ENCODE measurements at places on chromosomes 3 and 15.
A peak's percentile ranks its signal among the peaks of the same experiment; 100 is the strongest.

DNA sequence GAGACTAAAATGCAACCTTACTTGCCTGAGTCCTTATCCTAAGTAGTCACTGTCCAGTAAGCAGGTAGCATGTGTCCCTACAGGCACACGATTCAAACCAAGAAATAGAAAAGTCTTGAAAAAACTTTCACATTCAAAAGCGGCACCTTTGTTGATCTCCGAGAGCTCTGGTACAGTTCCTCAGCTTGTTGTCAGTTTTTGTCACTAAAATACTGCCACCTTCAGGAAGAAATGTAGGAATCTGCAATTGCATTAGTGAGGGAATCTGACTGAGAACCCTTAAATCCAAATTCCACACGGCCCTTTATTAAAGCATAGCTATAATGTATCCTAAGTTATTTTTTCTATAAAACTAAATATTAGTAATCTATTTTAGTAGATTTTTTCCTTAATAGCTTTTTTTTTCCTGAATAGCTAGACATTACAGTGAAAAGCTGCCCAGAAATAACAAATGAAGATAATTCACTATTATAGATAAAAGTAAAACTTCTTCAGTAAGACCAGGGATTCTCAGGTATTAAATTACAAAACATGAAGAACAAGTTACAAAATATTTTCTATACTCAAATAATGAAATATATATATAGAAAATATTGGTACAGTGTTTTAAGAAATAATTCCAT lies 44.0 kb downstream of the CCDC54 start:
- no peak for DNase-seq

DNA sequence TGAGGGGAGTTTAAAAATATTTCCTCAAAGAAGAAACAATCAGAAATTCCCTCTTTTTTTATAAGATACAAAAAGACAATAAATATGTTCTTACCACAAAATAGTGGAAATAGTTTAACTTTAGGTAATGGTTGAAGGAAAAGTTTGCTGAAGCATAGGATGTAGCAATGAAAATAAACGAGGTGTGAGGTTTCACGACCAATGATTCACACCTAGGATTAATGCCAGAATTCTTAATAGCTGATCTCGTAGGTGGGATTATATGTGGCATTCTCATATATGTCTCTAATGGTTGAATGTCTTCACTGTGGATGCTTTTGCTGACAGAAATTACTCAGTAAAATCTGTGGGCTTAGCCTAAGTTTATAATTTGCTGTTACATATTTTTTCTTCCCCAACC lies 467.7 kb downstream of the FGF12 start:
- no peak for DNase-seq

DNA sequence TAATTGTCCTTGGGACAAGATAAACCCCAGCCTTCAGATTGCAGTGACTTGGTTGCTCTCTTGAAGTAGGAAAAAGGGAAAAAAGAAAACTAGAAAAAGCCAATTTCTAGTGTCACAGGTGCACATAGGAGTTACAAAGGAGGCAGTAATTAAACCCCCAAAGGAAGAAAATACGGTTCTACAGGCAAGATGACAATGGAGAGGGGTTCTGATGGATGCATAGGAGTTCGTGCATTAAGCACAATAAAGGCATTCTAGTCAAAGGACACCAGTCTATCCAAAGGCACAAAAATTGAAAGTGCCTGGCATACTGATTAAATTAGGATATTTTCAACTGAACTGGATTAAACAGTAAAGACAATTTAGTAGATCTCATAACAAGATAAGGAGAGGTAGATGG lies 31.6 kb upstream of the MTMR14 start:
- DNase-seq: no peak

DNA sequence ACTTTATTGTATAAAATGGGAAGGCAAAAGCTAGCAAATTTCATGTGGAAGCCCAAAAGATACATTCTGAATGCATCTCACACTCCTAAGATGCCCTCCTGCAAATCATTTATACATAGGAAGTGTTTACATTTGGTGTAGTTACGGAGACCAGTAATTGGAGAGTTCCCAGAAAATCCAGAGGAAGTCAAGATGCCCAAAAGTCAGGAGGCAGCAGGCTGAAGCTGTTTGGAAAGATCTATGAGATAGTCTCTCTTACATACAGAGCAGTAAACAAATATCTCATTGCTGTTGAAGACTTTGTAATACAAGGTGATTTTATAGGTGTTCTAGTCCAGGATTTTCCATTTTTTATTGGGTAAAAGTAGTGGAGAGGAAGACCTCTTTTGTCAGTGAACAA lies 8.8 kb downstream of the KLHL24 start:
- no peak for DNase-seq

DNA sequence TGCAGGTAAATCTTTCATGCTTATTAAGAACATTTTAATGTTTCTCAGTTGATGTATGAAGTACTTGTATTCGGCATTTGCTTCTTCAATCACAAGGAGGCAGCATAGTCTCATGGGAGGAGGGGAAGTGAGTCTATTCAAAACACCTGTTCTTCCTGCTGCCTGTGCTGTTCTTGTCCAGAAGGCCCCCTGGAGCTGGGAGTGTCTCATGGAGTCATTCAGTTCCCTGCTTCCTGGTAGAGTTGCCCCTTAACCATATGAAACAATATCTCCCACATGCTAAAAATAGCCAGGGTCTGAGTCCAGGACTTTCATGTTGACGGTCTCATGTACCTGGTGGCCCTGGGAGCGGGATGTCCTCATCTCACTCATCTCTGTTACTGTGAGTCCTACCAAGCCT lies 15.5 kb upstream of the PPP1R2 start:
- DNase-seq: no peak

DNA sequence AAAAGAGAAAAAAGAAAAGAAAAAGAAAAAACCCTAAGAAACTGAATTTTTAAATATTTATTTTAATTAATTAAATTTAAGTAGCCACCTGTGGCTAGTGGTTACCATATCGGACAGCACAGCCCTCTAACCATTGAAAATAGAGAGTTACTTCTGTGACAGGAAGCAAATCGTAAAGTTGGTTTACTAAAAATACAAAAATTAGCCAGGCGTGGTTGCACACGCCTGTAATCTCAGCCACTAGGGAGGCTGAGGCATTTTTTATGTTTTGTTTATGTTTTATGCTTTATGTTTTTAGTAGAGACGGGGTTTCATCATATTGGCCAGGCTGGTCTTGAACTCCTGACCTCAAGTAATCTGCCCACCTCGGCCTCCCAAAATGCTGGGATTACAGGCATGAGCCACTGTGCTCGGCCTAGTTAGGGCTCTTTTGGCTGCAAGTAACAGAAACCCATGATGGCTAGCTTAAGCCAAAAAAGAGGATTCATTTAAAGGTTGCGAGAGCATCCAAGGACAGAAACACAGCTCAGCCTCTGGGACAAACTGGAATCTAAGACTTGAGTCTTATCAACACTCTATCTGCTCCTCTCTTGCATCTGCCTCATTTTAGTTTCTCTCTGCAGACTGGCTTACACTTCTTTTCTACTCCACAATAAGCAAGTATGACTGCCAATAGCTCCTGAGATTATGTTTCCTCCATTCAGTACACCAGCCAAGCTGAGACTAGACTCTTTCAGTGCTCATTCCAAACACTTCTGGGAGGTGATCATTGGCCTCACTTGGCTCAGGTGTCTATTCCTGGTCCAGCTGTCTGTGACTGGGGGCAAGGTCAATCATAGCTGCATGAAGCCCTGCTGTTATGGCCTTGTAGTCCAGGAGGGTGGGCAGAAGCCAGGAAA lies 6.8 kb upstream of the SKIL start:
- no peak for DNase-seq

- DNase-seq: no peak
Measured at GRCh38 chr15:29668120-29668602, 154.1 kb downstream of the TJP1 start.

GRCh38 chr3:21879184-21879886 lies 128.3 kb upstream of the ZNF385D start:
- no peak for DNase-seq

DNA sequence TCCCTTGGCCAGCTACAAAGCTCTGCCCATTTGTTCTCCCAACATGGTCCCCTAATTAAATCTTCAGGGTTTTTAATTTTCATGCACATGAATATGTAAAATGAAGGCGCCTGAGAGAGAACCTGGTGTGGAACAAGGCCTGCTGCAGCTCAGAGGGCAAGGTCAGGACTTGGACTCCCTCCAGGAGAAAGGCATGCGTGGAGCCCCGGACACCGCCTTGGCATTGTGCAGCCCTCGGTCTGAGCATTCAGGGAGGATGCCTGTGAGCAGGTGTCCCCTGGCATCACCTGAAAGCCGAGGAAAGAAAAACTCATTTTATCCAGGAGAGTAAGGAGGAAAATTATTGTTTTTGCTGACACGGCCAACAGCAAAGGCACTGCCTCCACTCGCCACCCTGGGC lies 33.8 kb upstream of the EPHB1 start:
- DNase-seq: no peak

GRCh38 chr15:65828585-65828984 lies 36.5 kb upstream of the DENND4A start:
- DNase-seq: peak; percentile 45

DNA sequence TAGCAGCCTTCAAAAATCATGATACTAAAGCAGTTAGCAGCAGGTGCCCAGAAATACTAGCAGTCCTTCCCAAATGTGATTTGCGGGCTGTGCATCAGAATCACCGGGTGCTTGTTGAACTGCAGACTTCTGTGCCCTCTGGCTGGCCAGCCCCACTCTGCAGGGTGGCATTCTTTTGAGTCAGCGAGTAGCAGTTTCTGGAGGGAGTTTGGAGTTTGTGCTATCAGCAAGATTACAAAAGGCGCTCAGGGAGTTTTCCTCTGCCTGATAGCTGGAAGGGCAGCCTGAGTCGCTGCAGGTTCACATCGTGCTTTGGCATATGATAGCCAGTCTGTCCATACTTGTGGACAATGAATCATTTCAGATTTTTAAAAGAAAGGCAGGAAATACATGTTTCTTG lies 57.6 kb downstream of the CLDN11 start:
- no peak for DNase-seq

GRCh38 chr3:129593595-129594339 lies 12.7 kb downstream of the PLXND1 start:
- DNase-seq: peak; percentile 47

- no peak for DNase-seq
Measured at GRCh38 chr3:131795390-131796090, 239.3 kb downstream of the CPNE4 start.

DNA sequence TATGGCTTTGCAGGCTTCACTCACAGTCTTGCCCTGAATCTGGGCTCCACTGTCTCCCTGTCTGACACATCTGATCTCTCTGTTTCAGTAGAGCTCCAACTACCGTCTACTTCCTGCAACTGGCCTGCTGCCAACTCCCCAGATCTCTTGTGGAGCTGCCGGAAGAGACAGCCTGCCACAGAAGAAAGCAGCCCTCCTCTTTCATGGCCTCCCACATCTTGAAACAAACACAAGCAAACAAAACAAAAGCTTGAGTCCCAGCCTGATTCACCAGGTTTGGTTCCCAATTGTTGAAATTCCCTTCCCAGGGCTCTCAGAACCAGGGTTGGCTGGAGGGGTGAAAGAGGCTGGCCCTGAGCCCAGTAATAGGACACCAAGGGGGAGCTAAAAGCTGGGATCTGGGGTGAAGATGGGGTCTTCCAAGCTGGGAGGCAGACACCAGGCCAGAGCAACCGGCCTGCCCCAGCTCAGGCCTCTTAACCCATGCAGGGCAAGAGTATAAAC lies 55.3 kb upstream of the CA12 start:
- peak; percentile 77 for DNase-seq

DNA sequence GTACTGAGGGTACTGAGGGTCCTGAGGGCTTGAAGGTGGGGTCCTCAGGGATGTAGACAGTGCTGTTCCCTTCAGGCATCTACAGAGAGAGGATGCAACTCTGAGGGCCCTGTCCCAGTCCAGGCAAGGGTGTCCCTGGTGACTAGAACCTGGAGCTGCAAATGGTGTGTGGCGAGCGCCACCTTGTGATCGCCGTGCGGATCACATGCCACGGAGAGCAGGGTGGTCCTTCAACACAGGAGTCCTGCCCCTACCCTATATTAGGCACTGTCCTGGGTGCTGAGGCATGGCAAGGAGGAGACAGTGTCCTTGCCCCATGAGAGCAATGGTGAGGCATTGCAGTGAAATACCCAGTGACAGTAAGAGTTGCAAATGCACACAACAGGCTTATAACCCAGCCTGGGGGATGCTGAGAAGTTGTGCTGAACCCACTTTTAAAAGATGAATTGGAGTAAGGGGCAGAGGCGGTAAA lies 23.6 kb downstream of the RHCG start:
- peak; percentile 47 for DNase-seq

DNA sequence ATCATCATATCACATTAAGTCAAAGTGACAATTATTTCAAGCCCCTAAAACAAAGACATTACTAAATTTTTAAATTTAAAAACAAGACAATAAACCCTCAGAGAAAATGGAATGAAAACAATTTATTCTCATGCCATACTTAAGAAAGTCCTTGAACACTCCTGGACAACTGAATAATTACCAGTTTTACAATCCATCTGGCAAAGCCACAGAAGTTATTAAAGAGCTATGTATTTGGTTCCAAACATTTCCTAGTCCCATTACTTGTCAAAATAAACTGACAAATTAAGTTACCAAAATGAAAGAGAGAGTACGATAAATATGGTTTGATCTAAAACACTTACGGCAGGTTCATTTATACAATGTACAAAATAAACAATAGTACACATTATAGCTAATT lies 63.2 kb downstream of the LRRFIP2 start:
- DNase-seq: no peak

DNA sequence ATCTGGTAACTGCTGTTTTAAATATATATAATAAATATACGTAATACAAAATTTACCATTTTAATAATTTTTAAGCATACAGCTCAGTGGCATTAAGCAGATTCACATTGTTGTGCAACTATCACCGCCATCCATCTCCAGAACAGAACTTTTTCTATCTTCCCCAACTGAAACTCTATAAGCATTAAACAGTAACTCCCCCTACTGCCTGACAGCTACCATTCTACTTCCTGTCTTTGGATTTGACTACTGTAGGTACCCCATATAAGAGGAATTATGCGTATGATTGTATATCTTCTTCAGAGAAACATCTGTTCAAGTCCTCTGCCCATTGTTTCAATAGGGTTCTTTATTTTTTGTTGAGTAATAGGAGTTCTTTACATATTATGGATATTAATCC lies 36.8 kb downstream of the EID1 start:
- DNase-seq: no peak

DNA sequence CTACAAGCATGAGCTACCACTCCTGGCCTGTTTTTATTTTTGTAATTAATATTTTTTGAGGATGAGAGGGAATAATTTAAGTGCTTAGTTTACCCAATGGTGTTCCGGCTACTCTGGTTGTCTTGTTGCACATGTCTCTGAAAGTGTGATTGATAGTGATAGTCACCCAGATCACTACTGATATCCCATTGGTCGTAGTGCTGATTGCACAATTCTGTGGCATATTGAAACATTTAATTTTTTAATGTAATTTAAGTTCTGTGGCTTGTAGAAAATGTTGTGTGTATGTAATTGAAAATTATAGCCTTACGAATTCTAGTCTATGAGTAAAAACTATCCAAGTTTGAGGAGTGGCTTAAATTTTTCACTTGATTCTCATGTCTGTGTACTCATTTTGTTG lies 11.9 kb downstream of the ARIH2 start:
- DNase-seq: no peak

- DNase-seq: no peak
Measured at GRCh38 chr15:34855413-34855812, 60.1 kb upstream of the ACTC1 start.
